ENCODE measurements at places on chromosomes 1 and 21. TPM values are rescaled to one million over a fixed set of nuclear protein-coding genes. Genes with fewer than 3 reads are reported as not detected.

DNA sequence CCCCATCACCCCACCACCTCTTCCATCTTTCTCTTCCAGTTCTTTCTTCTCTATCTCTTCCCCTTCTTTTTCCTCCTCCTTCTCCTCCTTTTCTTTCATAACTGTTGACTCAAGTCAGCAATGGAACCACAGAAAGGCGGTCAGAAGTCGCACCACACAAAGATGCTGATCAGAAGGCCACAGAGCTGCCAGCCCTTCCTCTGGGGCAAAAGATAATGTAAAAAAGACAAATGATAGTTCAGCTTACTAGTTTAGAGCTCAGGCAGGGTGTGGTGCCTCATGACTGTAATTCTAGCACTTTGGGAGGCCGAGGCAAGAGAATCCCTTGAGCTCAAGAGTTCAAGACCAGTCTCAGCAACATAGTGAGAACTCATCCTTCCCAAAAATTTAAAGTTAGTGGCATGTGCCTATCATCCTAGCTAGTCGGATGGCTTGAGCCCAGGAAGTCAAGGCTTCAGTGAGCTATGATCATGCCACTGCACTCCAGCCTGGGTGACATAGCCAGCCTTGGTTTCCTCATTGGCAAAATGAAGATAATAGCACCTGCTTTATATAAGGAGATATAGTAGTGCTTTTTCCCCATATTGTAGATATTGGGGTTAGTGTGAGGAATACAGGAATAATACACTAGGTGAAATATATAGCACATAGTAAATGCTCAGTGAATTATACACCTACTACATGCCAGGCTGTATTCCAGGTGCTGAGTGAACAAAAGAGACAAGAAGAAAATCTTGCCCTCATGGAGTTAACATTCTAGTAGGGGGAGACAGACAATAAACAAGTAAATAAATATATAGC lies 12.5 kb upstream of the IGSF3 start:
- DNase-seq: no peak

DNA sequence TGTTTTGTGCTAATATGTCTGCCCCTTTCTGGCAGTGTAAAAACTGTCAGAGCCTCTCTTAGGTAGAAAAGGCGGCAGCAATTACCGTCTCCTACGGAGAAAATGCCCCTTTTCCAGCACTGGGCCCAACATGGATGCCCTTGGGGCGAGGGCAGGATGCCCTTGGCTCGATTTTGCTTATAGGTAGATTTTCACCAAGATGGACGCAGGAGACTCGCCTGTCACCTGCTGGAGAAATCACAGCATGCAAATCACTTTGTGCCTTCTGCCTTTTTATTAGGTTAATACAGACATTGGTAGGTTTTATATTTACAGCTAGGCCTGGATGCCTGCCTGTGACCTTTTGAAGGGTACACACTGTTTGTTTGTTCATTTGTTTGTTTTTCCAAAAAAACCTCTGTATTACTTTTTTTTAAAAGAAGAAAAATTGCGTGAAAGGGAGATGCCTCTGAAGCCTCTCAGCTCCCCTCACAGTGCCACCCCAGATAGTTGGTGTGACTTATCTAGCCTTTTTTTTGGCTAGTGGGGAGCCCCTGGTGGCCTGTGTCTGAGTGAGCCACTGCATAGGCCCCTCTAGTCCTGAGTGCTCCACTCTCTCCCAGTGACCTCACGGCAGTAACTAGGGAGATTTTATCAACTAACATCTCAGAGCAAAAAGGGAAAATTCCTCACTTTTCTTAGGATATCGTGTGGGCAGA lies 2.5 kb downstream of the ATP1B1 start:
- DNase-seq: no peak

DNA sequence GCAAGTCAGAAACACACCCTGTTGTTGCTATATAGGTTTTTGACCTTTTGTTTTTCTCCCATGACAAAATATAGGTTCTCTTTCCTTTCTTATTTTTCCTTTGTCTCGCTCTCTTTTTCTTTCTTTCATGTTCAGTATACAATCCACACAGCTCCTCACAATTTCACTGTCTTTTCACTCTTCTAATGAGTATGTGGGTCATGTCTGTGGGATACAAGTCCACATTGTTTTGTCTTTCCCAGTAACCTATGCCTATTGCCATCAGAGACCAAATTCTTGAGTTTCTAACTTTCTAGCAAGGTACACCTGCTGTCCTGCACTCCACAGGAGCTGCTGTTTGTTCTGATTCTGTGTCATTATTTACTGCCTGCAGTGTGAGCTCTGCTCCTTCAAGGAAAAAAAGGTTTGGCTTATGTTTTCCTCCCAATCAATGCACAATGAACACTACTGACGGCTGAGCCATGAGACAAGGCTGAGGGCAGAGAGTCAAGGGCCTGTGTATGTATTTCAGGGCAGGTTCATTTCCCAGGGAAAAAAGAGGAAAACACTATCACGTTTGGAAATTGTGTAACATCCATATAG lies 453.8 kb downstream of the NEGR1 start:
- no peak for DNase-seq

The TNFRSF14 gene
- 17.6 TPM for total RNA-seq

The NEK2 gene
- 9.5 TPM for total RNA-seq

The TMIGD3 gene
- not detected for total RNA-seq

The CLCA1 gene
- total RNA-seq: not detected

The ASCL5 gene
- not detected for total RNA-seq

All from tongue (tissue), 3 donors.